ENCODE measurements at places on chromosomes 13 and 19.

DNA sequence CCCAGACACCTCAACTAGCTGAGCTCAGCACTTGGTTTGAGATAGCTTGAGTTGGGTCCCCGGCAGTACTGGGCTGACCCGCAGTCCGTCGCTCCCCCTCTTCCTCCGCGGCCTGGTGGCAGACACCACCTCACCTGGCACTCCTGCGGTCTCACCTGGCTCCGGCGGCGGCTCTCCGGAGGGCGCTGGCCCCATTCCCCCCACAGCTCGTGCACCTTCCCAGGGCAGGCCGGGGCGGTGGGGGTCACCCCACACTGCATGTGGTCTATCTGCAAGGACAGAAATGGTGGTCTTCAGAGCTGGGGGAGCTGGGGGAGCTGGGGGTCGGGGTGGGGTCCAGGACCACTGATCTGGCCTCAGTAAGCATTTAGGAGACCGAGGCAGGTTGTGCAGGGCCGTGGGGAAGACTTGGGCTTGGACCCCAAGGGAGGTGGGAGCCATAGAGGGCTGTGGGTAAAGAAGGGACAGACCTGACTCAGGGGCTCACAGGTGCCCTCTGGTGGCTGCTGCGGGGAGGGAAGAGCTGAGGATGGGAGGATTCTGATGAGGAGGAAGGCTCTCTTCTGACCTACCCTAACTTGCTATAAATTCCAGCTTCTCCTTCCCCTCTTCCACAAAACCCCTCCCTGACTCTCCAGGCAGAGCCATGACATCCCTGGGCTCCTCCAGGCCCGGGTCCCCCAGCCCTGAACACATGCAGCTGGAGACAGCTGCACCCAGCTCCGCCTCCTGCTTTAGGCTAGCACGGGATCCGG lies 6.7 kb upstream of the PLIN4 start:
- peak; percentile 32 for DNase-seq
- no peaks in the 10 kb centered on the region for H3K27me3 ChIP-seq
- no peaks in the 10 kb centered on the region for H3K4me1 ChIP-seq
- H3K36me3 ChIP-seq: no peaks in the 10 kb centered on the region
- no peak overlapping the region for H3K4me3 ChIP-seq
- H3K27ac ChIP-seq: no peak overlapping the region

GRCh38 chr13:67366533-67366932 lies 136.4 kb upstream of the PCDH9 start:
- no peaks in the 10 kb centered on the region for H3K27me3 ChIP-seq
- no peaks in the 10 kb centered on the region for H3K4me1 ChIP-seq
- DNase-seq: no peak

- no peaks in the 10 kb centered on the region for H3K36me3 ChIP-seq
- peaks cover 84% of the 10 kb centered on the region for H3K27me3 ChIP-seq
- H3K27ac ChIP-seq: no peak overlapping the region
- no peak for DNase-seq
- no peaks in the 10 kb centered on the region for H3K4me1 ChIP-seq
- H3K4me3 ChIP-seq: no peak overlapping the region
Observed at GRCh38 chr13:99986741-99987140, 5.2 kb downstream of the ZIC2 start.

GRCh38 chr13:103275081-103275480 lies 208.9 kb upstream of the SLC10A2 start:
- H3K27me3 ChIP-seq: no peaks in the 10 kb centered on the region
- DNase-seq: no peak
- H3K27ac ChIP-seq: no peak overlapping the region
- H3K4me1 ChIP-seq: no peaks in the 10 kb centered on the region

GRCh38 chr13:65035302-65035701 lies 2194.8 kb downstream of the PCDH9 start:
- no peak overlapping the region for H3K4me3 ChIP-seq
- H3K27me3 ChIP-seq: no peaks in the 10 kb centered on the region
- no peaks in the 10 kb centered on the region for H3K4me1 ChIP-seq
- no peaks in the 10 kb centered on the region for H3K36me3 ChIP-seq

DNA sequence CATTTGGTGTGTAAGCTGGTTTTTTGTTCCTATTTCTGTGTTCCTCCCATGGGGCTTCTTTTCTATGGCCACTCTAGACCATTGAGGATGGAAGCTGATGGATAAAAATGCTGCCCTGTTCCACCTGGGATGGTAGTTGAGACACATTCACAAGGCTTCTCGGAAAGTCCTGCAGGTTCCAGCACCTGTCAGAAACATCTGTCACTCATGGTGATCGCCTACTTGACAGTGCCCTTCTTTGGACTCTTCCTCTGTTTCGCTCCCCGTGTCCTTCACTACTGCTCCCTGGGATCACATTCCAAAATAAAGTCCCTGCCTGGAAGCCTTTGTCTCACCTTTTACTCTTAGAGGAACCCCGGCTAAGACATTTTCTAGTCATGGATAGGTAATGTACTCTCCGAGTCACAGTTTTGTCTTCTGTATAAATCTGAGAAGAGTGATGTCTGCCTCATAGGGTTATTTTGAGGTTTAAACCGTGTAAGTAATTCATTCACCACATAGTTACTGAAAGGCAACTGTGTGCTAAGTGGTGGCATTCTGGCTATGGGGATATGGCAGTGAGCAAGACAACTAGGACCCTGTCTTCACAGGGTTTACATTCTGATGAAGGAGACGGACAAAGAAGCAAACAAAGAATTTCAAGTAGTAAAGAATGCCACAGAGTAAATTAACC lies 21.0 kb downstream of the UBAC2 start:
- H3K36me3 ChIP-seq: no peaks in the 10 kb centered on the region
- no peak overlapping the region for H3K27ac ChIP-seq
- no peak overlapping the region for H3K4me3 ChIP-seq
- H3K27me3 ChIP-seq: no peaks in the 10 kb centered on the region
- H3K4me1 ChIP-seq: peaks cover 31% of the 10 kb centered on the region

DNA sequence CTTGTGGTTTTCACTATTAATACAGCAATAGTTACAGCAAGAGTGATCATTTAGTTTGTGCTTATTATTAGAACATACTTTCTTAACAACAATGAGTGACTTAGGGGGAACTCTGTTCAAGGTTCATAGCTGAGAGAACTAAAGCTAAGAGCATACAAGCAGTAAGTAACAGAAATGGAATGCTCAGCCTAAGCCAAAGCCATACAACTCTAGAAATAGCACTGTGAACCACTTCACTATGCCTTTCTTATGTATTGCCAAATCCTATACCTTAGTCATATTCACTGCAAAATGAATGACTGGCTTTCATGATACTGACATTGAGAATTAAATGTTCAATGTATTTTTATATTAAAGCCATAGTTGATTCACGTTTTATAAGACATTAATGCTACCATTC lies 599.7 kb upstream of the SLITRK1 start:
- no peaks in the 10 kb centered on the region for H3K4me1 ChIP-seq
- H3K36me3 ChIP-seq: no peaks in the 10 kb centered on the region
- no peak for DNase-seq

GRCh38 chr13:113918981-113919701 lies 54.7 kb downstream of the C13orf46 start:
- no peaks in the 10 kb centered on the region for H3K27me3 ChIP-seq
- H3K4me1 ChIP-seq: no peaks in the 10 kb centered on the region
- no peaks in the 10 kb centered on the region for H3K36me3 ChIP-seq
- H3K4me3 ChIP-seq: no peak overlapping the region
- H3K27ac ChIP-seq: no peak overlapping the region
- DNase-seq: no peak

DNA sequence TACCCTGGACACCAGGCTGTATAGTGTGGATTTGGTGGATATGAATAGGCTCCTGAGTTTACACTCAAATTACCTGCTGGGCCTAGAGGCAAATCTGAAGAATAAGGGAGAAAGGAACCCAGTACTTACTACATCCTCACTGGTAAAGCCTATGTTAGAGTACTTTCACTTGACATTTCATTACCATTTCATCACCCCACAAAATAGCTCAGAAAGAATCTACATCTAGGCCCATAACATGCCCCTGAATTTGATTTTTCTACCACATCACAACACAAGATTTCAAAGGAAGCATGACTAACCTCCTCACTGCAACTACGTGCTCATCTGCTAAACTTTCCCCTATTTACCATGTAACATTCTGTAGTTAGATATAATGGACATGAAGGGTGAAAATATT lies 43.3 kb downstream of the VWA8 start:
- H3K27ac ChIP-seq: no peak overlapping the region
- H3K4me1 ChIP-seq: no peaks in the 10 kb centered on the region
- DNase-seq: no peak
- H3K4me3 ChIP-seq: no peak overlapping the region

DNA sequence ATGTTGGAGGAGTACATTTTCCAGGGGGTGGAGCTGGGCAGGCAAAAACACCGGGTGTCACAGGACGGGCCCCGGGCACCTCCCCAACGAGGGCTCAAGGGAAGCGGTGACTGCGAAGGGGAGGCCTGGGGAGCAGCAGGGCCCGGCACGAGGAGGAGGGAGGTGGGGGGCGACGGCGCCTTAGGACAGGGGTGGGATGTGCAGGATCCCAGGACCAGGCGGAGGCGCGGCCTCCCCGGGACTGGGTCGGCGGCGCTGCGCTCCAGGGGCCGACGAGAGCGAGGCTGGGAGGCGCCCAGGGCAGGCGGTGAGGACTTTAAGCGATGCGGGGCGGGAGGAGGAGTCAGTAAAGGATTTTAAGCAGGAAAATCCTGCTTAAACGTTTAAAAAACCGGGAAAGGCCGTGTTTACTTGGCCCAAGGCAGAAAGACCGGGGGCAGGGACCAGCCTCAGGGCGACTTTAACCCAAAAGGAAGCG lies 427 bp downstream of the ZNF160 start:
- H3K27me3 ChIP-seq: no peaks in the 10 kb centered on the region
- H3K27ac ChIP-seq: peak overlapping the region; percentile 64
- peaks cover 14% of the 10 kb centered on the region for H3K4me1 ChIP-seq
- DNase-seq: peak; percentile 38
- H3K4me3 ChIP-seq: peak overlapping the region; percentile 100

GRCh38 chr19:5128251-5128935 lies 159.5 kb downstream of the KDM4B start:
- no peaks in the 10 kb centered on the region for H3K27me3 ChIP-seq
- H3K4me3 ChIP-seq: no peak overlapping the region
- peaks cover 45% of the 10 kb centered on the region for H3K4me1 ChIP-seq
- no peak overlapping the region for H3K27ac ChIP-seq

DNA sequence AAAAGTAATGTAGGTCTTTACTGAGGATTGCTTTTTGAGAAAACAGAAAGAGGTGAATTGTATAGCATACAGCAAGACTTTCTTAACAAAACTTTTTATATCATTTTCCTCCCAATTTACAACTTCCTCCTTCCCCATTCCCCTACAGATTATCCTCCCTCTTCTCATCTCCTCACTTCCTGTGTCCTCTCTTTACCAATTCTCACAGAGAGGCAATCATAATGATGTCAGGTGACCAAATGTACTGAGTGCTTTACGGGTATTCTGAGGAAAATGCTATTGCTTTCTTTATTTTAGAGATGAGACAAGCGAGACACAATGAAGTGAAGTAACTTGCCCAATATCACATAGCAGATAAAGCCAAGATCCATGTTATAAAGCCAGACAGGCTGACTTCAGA lies 1.7 kb upstream of the MTMR6 start:
- H3K27me3 ChIP-seq: no peaks in the 10 kb centered on the region
- H3K4me1 ChIP-seq: no peaks in the 10 kb centered on the region
- DNase-seq: no peak
- H3K4me3 ChIP-seq: no peak overlapping the region
- no peaks in the 10 kb centered on the region for H3K36me3 ChIP-seq

DNA sequence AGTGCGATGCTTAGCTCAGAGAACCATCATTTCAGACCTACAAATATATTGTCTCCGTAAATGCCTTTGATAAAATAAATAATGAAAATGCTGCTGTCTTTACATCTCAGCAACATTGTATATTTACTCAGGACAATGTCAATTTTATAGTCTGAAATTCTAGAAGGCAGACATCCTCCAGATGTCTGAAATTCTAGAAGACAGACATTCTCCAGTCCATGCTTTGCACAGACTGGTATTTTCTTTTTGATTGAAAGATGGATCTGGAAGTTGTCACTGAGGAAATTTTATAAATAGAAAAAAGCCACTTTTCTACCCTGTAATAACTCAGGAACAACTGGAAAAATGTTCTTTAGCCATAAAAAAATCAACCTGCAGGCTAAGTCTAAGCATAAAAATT lies 2293.3 kb downstream of the PCDH9 start:
- DNase-seq: no peak
- no peak overlapping the region for H3K27ac ChIP-seq
- no peaks in the 10 kb centered on the region for H3K4me1 ChIP-seq
- H3K4me3 ChIP-seq: no peak overlapping the region

GRCh38 chr13:90999401-90999800 lies 348.1 kb upstream of the MIR17HG start:
- no peaks in the 10 kb centered on the region for H3K27me3 ChIP-seq
- no peaks in the 10 kb centered on the region for H3K36me3 ChIP-seq
- no peak for DNase-seq
- H3K4me1 ChIP-seq: no peaks in the 10 kb centered on the region

DNA sequence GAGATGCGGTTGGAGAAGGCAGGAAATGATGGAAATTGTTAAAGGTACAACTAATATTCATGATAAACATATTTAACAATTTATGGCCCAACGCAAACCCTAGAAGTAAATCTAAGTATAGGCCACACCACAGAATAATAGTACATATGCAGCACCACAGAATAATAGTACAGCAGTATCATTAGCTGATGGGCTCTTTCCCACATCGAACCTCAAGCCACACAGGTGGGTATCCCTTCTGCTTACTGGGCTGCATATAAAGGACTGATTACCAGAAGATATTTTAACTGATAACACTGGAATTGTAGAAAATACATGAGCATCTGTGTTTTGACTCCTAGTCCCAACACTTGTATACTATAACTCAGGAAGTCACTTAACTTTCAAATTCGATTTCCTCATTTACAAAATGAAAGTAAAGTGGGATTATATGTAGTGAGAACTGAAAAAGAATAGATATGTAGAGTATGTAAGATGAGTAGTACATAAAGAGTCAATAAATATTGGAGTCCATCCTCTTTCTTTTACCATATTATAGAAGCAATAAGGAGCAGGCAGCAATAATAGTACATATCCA lies 91.5 kb downstream of the TSC22D1 start:
- no peaks in the 10 kb centered on the region for H3K4me1 ChIP-seq
- H3K27me3 ChIP-seq: no peaks in the 10 kb centered on the region

DNA sequence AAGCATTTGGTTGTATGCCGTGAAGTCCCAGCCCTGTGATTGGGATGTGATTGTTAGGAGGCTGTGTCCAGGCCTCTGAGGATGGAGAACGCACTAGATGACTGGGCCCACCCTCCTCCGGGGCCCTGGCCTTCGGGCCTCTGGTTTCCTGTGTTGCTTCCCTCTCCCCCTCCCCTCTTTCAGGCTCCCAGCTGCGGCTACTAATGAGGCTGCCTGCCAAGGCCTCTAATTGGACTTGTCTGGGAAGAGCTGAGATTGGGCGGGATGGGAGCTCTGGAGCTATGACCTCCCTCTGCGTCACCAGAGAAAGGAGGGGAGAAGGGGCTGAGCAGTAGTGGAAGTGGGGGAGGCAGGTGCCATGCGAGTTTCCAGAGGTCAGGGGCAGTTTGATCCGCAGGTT lies 9.9 kb downstream of the PTH2 start:
- no peak overlapping the region for H3K4me3 ChIP-seq
- H3K4me1 ChIP-seq: no peaks in the 10 kb centered on the region
- H3K27me3 ChIP-seq: no peaks in the 10 kb centered on the region
- no peak overlapping the region for H3K27ac ChIP-seq

GRCh38 chr13:46896341-46897137 lies at the start of gene HTR2A:
HTR2A (minus strand) TSS chr13:46897053; CDS start chr13:46895906, 1,147 bp downstream.
- no peak within 1 kb of the TSS for H3K4me3 ChIP-seq
- H3K4me1 ChIP-seq: peaks cover 12% of the 10 kb centered on the region
- no peaks in the 10 kb centered on the region for H3K36me3 ChIP-seq
- no peaks in the 10 kb centered on the region for H3K27me3 ChIP-seq

GRCh38 chr13:42040730-42041010 lies 7.8 kb upstream of the DGKH start:
- H3K27me3 ChIP-seq: no peaks in the 10 kb centered on the region
- no peak for DNase-seq
- no peaks in the 10 kb centered on the region for H3K4me1 ChIP-seq
- H3K36me3 ChIP-seq: no peaks in the 10 kb centered on the region

Measured in thyroid gland (tissue), 4 donors.